NCI-H1930 (cell line): ENCODE measurements at places on chromosomes 3 and 15.
A peak's percentile ranks its signal among the peaks of the same experiment; 100 is the strongest.

DNA sequence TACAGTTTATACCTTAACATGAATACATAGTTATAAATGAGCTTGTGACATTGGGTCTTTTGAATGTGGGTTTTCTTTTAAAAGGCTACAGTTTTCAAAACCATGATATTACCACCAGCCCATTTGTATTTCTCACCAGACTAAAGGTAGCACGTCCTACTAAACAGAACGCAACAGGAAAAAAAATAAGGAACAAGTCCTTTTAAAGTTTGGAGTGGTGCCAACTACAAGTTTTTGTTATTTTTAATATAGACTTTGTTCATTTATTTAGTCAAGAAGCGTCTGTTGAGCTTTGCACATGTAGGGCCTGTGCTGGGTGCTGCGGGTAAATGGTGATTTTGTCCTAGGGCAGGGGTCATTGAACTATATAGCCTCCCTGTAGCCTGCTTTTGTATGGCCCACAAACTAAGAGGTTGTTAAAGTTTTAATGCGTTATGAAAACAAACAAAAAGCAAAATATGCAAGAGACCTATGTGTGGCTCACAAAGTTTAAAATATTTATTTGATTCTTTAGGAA, 164.4 kb downstream of the GHSR start:
- DNase-seq = no peak

DNA sequence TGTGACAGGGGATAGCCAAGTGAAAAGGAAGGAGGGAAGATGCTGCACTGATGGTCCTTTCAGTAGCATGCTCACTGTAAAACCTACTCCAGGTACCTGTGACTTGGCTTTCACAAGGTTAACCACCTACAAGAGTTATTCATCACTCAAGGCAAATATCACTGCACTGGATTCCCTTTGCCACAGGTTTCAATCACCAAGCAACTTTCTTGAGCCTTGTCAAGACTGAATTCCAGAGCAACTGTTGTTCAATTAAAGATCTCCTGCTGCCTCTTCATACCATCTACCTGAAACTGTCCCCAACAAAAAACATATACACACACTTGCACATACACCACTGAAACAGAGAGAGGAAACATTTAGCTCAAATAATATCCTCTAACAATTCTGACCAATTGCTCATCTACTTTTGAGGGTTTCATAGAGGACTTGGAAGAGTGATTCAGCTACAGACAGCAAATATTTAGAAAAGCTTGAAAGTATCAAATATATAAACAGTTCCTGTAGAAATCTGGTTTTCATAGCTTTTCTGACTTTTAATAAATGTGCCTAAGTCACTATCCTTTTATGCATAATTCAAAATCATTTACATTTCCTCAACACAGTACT, 6.5 kb downstream of the IGF2BP2 start:
- no peak for DNase-seq

- DNase-seq = no peak
Observed at GRCh38 chr3:182809531-182809930, 16.2 kb downstream of the ATP11B start.

DNA sequence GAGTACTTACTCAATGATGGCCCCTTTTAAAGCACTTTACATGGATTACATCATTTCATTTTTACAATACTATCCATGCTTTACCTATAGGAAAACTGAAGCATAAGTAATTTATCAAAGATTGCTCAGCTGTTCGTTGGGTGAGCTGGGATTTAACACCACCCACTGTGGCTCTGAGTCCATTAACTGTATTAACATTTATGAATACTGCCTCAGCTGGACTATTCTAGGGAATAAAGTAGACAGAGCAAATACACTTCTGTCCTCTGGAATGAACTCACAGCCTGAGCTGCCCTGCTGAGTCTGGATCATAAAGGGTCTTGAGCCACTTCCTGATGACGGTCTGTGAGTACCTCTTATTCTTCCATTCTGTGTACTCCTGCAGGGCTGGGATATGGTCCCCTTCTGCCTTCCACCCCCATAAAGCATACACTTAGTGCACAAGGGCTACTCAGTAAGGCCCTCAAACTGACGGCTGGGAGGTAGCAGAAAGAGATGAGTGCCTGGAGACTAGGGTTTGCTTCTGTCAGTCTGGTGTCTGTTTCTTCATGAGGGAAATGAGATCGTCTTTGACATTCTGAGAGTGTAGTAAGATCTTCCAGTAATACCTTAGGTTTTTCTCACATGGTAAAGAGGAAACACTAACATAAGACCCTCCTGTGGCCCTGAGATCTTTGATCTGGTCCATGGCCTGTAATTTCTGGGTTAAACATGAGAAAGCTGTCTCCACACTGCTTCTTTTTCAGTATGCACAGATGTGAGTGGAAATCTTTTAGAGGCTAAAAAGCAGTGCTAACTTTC, 12.6 kb upstream of the ST6GAL1 start:
- DNase-seq = no peak

DNA sequence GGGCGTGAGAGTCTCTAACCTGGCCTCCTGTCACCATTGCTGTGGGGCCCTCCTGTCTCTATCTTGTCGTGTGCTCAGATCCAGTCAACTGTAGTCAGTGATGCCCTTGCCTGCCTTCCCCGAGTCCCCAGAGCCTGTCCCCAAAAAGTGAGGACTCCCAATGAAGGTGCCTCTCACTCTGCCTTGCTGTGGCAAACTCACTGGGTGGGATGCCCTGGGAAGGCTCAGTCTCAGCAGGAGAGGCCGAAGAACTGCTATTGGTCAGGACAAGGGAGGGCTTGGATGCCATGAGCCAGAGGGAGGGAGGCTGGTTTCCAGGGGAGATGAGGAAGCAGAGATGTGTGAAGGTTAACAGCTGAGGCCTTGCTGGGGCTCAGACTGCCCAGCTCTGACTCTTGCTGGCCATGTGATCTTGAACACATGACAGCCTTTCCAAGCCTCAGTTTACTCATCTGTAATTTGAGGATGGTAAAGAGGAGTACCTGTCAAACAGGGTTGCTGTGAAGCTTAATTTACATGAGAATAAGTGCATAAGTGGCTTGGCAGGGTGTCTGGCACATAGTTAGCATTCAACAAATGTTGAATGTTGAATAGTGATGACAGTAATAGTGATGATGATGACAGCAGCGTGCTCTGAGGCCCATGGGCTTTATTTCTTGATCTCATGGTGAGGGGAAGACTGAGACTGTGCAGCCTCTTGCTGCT, 8.2 kb downstream of the KY start:
- DNase-seq = no peak

GRCh38 chr3:45558431-45558830, 36.1 kb upstream of the LIMD1 start:
- no peak for DNase-seq

DNA sequence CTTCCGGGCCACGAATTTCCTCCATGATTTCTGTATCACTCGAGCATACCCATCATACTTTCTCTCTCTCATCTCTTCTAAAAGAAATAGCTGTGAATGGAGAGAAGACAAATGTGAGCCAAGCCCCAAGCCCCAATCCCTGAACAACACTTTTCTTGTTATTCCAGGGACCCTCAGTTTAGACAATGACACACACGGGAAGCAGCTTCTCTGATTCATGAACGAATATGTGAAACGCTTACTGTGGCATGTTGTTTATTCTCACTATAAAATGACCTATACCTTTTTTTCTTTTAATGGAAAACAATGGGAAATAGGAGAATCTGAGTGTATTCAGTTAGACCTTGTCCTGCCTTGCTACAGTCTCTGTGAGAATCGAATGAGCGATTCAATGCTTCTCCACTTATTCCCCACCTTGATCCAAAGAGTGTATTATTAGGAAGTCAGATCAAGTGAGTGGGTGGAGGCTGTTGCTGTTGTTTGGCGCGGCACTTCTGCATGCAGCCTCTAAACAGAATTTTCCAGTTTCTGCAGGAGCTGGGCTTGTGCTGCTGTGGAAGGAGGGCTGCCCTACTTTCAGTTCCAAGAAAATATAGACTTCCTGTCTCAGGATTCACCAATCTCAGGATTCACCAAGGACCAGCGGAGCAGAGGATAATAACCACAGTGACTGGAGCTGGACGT, 32.4 kb upstream of the LDHAL6B start:
- DNase-seq = no peak

GRCh38 chr15:80247320-80247719, 4.7 kb downstream of the CTXND1 start:
- DNase-seq = no peak

DNA sequence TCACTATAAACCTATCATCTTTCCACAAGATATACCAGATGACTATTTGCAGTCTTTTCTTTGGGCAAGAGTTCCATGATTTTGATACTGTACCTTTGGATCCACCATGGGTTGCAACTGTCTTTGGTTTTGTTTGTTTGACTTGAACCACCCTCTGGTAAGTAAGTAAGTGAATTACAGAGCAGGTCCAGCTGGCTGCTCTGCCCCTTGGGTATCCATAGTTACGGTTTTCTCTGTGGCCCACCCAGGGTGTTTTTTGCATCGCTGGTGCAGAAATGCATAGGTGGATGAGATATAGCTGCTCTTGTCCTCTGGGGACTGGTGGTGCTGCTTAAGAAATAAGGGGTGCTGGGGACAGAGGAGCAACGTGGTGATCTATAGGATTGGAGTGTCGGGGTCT, 33.8 kb downstream of the CHDH start:
- DNase-seq = no peak

GRCh38 chr3:101722394-101723173, 1.8 kb upstream of the CEP97 start:
- no peak for DNase-seq

GRCh38 chr3:112123548-112123947, 9.5 kb downstream of the GCSAM start:
- DNase-seq = no peak

GRCh38 chr3:189195302-189195701, 23.5 kb downstream of the TPRG1 start:
- DNase-seq = no peak

DNA sequence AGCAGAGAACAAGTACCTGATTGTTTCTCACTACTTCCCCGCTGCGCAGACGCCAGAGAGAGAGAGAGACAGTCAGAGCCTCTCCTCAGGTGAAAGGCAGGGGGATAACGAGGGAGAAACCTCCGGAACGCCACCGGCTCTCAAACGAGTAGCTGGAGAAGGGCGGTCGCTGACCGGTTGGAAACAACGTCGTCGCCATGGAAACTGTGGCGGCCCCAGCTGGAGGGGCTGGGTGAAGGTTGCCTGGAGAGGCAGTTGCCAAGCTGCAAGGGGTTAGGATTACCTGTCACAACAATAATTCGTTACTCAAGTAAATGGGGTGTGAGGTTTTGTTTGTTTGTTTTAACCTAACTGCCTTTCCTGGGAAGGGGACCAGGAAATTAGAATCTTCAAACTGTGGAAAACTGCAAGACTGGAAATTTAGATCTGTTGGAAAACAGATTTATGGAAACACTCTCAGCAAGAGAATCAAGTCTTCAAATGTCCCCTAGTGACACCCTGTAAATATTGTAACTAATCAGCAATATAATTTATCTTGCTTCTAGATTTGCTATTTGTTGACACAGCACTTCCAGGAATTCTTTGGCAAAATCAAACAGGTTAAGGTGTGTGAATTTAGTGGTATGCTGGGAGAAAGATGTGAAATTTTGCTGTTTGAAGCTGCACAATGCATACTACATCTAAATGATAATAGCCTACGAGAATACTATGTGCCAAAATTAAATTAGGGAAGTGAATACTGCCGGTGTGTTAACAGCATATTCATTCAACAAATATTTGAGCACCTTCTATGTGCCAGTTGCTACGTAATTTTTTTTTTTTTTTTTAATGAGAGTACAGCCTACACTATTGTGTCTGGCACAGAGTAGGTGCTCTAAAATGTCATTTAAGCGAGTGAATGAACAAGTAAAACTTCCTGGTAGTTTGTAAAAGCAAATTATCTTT, at the start of gene DNAH12:
Gene DNAH12, minus strand, starts transcription at position 164 of the 945 bp plus-strand sequence. CDS start 1,474 bp downstream, outside the sequence.
- DNase-seq = peak; percentile 62

GRCh38 chr3:100992231-100993012, 799 bp downstream of the ABI3BP start:
- DNase-seq = no peak

- DNase-seq = no peak
Observed at GRCh38 chr3:171960159-171960558, 79.2 kb upstream of the FNDC3B start.
